Activated CD8-positive, alpha-beta T cell treated with anti-CD3 and anti-CD28 coated beads, Interleukin-2, amount 10 ng/mL, durations not matched to agents 7 days and 5 days (primary cell): ENCODE measurements at places on chromosomes 3 and 15. TPM values are rescaled to one million over a fixed set of nuclear protein-coding genes. Genes with fewer than 3 reads are reported as not detected.

The TUBGCP4 gene
- total RNA-seq, result 41.7 TPM

DNA sequence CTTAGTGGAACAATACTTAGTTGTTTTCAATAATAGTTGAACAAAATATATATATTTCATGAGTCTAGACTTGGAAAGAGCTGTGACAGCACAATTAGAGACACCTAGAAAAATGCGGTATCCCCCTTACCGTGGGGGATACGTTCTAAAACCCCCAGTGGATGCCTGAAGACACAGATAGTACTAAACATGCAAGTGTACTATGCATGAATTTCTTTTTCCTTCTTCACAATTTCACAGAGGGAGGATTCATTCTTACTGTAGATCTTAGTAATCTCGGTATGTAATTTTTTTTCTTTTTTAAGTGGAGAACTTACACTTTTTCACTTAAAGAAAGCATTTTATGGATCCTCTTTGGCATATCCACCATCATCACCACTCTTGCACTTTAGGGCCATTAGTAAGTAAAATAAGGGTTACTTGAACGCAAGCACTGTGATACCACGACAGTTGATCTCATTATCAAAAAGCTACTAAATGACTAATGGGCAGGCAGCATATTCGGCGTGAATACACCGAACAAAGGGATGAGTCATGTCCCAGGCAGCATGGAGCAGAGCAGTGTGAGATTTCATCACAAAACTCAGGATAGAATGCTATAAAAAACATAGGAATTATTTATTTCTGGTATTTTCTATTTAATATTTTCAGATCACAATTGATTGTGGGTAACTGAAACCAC is 72.3 kb upstream of the ZNF280D start:
- H3K4me1 ChIP-seq, result peaks cover 3% of the 10 kb centered on the region
- DNase-seq, result no peak
- peaks cover 7% of the 10 kb centered on the region for H3K36me3 ChIP-seq
- H3K27ac ChIP-seq, result no peak overlapping the region
- H3K4me3 ChIP-seq, result no peak overlapping the region

DNA sequence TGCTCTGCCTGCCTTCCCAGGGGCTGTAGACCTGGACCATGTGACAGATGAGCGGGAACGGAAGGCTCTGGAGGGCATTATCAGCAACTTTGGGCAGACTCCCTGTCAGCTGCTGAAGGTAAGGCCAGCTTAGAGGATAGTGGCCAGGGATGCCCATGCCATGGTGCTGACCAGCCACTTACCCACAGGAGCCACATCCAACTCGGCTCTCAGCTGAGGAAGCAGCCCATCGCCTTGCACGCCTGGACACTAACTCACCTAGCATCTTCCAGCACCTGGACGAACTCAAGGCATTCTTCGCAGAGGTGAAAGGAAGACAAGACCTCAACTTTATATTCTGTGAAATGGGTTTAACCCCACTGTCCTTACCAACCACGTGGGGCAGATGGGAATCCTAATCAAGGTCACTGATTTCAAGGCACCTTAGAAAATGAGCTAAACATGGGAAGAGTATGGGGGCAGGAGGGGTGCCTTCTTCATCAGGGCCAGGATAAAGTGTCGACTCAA is 26.7 kb downstream of the NBEAL2 start:
- peaks cover 22% of the 10 kb centered on the region for H3K4me1 ChIP-seq
- no peaks in the 10 kb centered on the region for H3K27me3 ChIP-seq
- H3K4me3 ChIP-seq, result no peak overlapping the region
- no peak for DNase-seq
- H3K36me3 ChIP-seq, result peaks cover 60% of the 10 kb centered on the region
- H3K27ac ChIP-seq, result no peak overlapping the region

The ATP13A5 gene
- not detected for total RNA-seq

- no peak overlapping the region for H3K27ac ChIP-seq
- peaks cover 16% of the 10 kb centered on the region for H3K27me3 ChIP-seq
- H3K36me3 ChIP-seq, result no peaks in the 10 kb centered on the region
- no peak for DNase-seq
- peak overlapping the region; percentile 59 for H3K4me3 ChIP-seq
Observed at GRCh38 chr15:100339999-100340398, 1.8 kb downstream of the ADAMTS17 start.

The MEIS2 gene
- total RNA-seq, result not detected

GRCh38 chr3:14405360-14406238 is 3.2 kb downstream of the SLC6A6 start:
- H3K36me3 ChIP-seq, result peaks cover 21% of the 10 kb centered on the region
- H3K27ac ChIP-seq, result no peak overlapping the region
- H3K4me1 ChIP-seq, result peaks cover 62% of the 10 kb centered on the region
- H3K4me3 ChIP-seq, result no peak overlapping the region

GRCh38 chr3:122902326-122902725 is 107.5 kb downstream of the SLC49A4 start:
- H3K27ac ChIP-seq, result no peak overlapping the region
- H3K27me3 ChIP-seq, result peaks cover 33% of the 10 kb centered on the region
- no peak overlapping the region for H3K4me3 ChIP-seq
- H3K4me1 ChIP-seq, result no peaks in the 10 kb centered on the region
- no peaks in the 10 kb centered on the region for H3K36me3 ChIP-seq
- no peak for DNase-seq

DNA sequence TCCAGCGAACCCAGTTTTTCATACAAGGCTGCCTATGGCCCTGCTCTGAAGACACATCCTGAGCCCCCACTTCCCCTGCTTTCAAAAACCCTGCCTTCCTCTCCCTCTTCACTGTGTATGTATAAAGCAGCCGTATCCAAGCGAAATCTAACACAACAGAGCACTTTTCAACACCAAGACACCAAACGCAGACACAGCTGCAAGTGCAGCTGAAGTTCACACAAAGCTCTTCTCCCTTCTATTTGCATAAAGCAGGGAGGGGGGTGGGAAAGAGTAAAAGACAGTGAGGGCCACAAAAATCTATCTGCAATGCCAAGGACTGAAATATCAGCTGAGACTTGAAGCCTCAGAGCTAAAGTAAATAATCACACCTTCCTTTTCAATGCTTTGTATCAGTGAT is 35.1 kb upstream of the CSPG5 start:
- no peak for DNase-seq
- no peaks in the 10 kb centered on the region for H3K27me3 ChIP-seq
- peaks cover 5% of the 10 kb centered on the region for H3K4me1 ChIP-seq
- no peak overlapping the region for H3K27ac ChIP-seq

GRCh38 chr15:99185414-99186130 is 63.8 kb downstream of the TTC23 start:
- no peaks in the 10 kb centered on the region for H3K36me3 ChIP-seq
- no peak overlapping the region for H3K4me3 ChIP-seq
- H3K27me3 ChIP-seq, result peaks cover 12% of the 10 kb centered on the region
- no peaks in the 10 kb centered on the region for H3K4me1 ChIP-seq
- no peak for DNase-seq
- H3K27ac ChIP-seq, result no peak overlapping the region

GRCh38 chr15:80142646-80143045 is 10.2 kb upstream of the FAH start:
- DNase-seq, result no peak
- no peak overlapping the region for H3K27ac ChIP-seq
- H3K27me3 ChIP-seq, result peaks cover 18% of the 10 kb centered on the region
- H3K36me3 ChIP-seq, result peaks cover under 1% of the 10 kb centered on the region
- H3K4me1 ChIP-seq, result no peaks in the 10 kb centered on the region

DNA sequence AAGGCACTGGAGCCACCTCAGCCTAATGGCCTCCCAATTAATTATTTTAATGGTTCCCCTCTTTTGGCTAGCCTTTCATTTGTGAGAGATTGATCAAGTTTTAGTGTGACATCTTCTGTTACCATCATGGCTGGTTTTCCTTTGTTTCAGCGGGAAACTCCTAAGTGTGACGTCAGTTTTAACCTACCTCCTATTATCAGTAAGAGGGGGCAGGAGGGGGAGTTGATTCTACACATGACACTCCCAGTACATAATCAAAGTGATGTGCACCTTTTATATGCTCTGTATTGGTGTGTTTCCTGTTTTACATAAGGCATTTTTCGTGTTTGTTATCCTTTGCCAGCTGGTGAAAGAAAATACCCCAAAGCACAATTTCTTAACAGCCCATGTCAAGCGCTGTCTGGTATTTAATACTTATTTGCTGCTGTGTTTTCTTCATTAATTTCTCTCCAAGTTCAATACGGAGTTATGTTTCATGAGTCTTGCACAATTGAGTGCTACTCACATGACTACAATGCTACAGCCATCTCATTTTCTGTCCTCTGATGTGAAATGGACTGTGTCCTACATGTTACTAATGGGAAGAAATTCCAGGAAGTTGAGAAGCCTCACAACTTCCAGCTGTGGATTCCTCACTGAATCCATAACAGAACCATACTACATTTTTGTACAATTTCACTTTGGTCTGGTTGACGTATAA is 52.2 kb upstream of the POLR2M start:
- no peaks in the 10 kb centered on the region for H3K36me3 ChIP-seq
- H3K4me3 ChIP-seq, result no peak overlapping the region
- peaks cover 14% of the 10 kb centered on the region for H3K27me3 ChIP-seq
- no peak overlapping the region for H3K27ac ChIP-seq

The CACNA1D gene
- 0.32 TPM for total RNA-seq

DNA sequence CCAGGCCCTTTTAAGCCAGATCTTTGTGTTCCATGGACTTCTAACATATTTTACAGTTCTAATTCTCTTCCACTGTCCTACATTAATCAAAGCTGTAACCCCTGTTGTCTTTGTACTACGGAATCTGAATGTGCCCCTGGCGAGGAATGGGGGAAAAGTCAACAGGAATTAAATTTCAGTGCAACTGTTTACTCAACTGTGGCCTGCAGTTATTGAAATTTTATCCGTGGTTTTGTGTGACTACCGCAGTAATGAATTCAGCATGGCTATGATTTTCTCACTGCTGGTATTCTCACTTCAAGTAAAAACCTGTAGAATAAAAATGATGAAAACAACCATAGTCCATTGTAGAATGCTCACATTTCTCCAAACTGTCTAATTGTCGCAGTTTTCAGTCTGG is 388.0 kb downstream of the FOXP1 start:
- no peak overlapping the region for H3K27ac ChIP-seq
- no peak overlapping the region for H3K4me3 ChIP-seq
- DNase-seq, result no peak
